ENCODE measurements at places on chromosomes 2 and 18.

- DNase-seq = no peak
Observed at GRCh38 chr2:211671977-211672376, 866.6 kb downstream of the ERBB4 start.

- DNase-seq = no peak
Observed at GRCh38 chr18:725646-726045, 13.2 kb upstream of the ENOSF1 start.

- DNase-seq = no peak
Observed at GRCh38 chr2:60246583-60246982, 306.9 kb downstream of the BCL11A start.

- no peak for DNase-seq
Observed at GRCh38 chr2:101111917-101112771, 39.0 kb downstream of the TBC1D8 start.

DNA sequence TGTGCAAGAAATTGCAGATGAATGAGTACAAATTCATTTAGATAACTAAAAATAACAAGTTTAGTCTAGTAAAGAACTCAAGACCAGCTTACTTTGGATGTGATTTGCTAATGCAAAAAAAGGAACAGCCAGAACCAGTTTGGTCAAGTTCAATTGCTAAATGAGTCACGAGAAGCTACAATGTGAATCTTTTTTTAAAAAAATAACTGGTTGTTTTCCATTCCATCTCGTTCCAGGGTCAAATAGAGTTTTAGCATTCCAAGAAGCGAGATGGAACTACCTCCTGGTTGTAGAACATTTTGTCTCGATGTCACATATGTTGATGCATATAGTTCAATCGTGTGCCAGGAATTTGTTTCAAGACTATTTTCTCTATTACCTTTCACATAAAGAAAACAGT, 65.0 kb upstream of the IKZF2 start:
- no peak for DNase-seq
